ENCODE measurements at places on chromosomes 7 and 10.

GRCh38 chr7:102111061-102112041 lies 175.3 kb upstream of the SH2B2 start:
- H3K4me1 ChIP-seq = no peaks in the 10 kb centered on the region
- no peaks in the 10 kb centered on the region for H3K27me3 ChIP-seq
- H3K4me3 ChIP-seq = no peak overlapping the region
- DNase-seq = no peak
- H3K27ac ChIP-seq = no peak overlapping the region

- peaks cover 29% of the 10 kb centered on the region for H3K27me3 ChIP-seq
- H3K27ac ChIP-seq = no peak overlapping the region
Measured at GRCh38 chr7:155574556-155575290, 28.4 kb upstream of the CNPY1 start.

- H3K4me3 ChIP-seq = no peak overlapping the region
- H3K36me3 ChIP-seq = no peaks in the 10 kb centered on the region
- no peak for DNase-seq
Measured at GRCh38 chr10:5346881-5347280, 17.9 kb upstream of the UCN3 start.

- H3K27me3 ChIP-seq = no peaks in the 10 kb centered on the region
- DNase-seq = no peak
- H3K4me3 ChIP-seq = no peak overlapping the region
- no peak overlapping the region for H3K27ac ChIP-seq
- H3K4me1 ChIP-seq = no peaks in the 10 kb centered on the region
Measured at GRCh38 chr10:78870458-78870857, 198.3 kb upstream of the ZMIZ1 start.

Data from SJSA1 (cell line).